ENCODE measurements at places on chromosomes 3 and 15. TPM values are rescaled to one million over a fixed set of nuclear protein-coding genes. Genes with fewer than 3 reads are reported as not detected.

SCAANT1 gene
- not detected for total RNA-seq

DNA sequence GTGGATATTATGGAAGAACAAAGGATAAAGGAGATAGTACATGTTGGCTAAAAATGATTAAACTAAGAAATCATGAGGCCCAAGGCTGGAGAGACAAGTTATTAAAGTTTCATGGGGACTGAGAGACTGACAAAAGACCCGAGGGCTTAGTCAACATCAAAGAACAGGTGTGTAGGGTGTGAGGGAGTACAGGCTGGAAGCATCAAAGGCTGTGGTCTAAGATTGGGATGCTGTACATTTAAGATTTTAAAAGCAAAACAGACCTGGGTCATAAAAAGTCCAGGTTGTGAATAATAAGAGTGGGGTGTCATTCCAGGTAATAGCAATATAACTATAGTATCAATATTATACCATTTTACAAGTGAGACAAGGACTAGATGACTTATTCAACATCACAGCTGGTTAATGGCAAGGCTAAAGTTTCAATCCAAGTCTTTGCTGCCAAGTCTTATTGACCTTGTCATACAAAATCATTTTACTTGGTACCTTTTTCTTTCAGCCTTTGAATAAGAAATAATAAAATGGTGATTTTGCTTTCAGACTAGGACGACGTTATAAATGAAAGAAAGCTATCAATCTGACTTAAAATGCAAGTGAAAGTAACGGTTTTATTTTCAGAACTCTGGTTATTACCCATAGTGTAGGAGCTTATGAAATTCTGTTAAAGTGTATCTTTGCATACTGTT lies 211.6 kb downstream of the TNIK start:
- DNase-seq, result no peak

- no peak for DNase-seq
Measured at GRCh38 chr3:110343376-110343775, 728.2 kb upstream of the NECTIN3 start.

CKMT1B gene
- 3.8 TPM for total RNA-seq
